ENCODE measurements at places on chromosomes 1 and 21. TPM values are rescaled to one million over a fixed set of nuclear protein-coding genes. Genes with fewer than 3 reads are reported as not detected.

The CFHR1 gene
- polyA plus RNA-seq: not detected

The CSF1 gene
- polyA plus RNA-seq: 5.4 TPM

The SLAMF8 gene
- polyA plus RNA-seq: not detected

The IL22RA1 gene
- 0.44 TPM for polyA plus RNA-seq

The ZBTB18 gene
- 8.5 TPM for polyA plus RNA-seq

The OR13G1 gene
- not detected for polyA plus RNA-seq

The OR10X1 gene
- not detected for polyA plus RNA-seq

The PLPP3 gene
- 42.0 TPM for polyA plus RNA-seq

The PCNX2 gene
- 57.6 TPM for polyA plus RNA-seq

The HUNK gene
- polyA plus RNA-seq: 1.9 TPM

The ATP1A4 gene
- polyA plus RNA-seq: 0.48 TPM

The BARHL2 gene
- not detected for polyA plus RNA-seq

The FAM151A gene
- not detected for polyA plus RNA-seq

The ANGPTL1 gene
- polyA plus RNA-seq: not detected

The NHLH1 gene
- 0.91 TPM for polyA plus RNA-seq

DNA sequence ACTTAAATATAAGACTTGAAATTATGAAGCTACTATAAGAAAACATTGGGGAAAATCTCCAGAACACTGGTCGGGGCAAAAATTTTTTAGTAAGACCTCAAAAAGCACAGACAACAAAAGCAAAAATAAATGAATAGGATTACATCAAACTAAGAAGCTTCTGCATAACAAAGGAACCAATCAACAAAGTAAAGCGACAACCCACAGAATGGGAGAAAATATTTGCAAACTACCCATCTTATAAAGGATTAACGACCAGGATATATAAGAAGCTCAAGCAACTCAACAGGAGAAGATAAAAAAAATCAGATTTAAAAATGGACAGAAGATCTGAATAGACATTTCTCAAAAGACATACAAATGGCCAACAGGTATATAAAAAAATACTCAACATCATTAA lies 19.1 kb downstream of the UCHL5 start:
- DNase-seq: no peak
- no peak overlapping the region for H3K4me3 ChIP-seq
- no peaks in the 10 kb centered on the region for H3K4me1 ChIP-seq

- H3K36me3 ChIP-seq: no peaks in the 10 kb centered on the region
- no peaks in the 10 kb centered on the region for H3K4me1 ChIP-seq
- no peaks in the 10 kb centered on the region for H3K27me3 ChIP-seq
- no peak overlapping the region for H3K4me3 ChIP-seq
- DNase-seq: no peak
Measured at GRCh38 chr1:103496014-103496635, 29.4 kb upstream of the RNPC3 start.

- DNase-seq: no peak
- no peaks in the 10 kb centered on the region for H3K27me3 ChIP-seq
- H3K4me1 ChIP-seq: peaks cover 4% of the 10 kb centered on the region
- no peaks in the 10 kb centered on the region for H3K36me3 ChIP-seq
Measured at GRCh38 chr21:39720126-39720778, 24.7 kb upstream of the IGSF5 start.

GRCh38 chr21:46636181-46636512 lies 673 bp downstream of the PRMT2 start:
- no peak overlapping the region for H3K27ac ChIP-seq
- peaks cover 3% of the 10 kb centered on the region for H3K36me3 ChIP-seq
- peaks cover 4% of the 10 kb centered on the region for H3K4me1 ChIP-seq

- DNase-seq: no peak
- H3K27me3 ChIP-seq: no peaks in the 10 kb centered on the region
- peaks cover 8% of the 10 kb centered on the region for H3K4me1 ChIP-seq
- peak overlapping the region; percentile 77 for H3K4me3 ChIP-seq
Measured at GRCh38 chr1:23168079-23168444, 594 bp downstream of the LUZP1 start.

DNA sequence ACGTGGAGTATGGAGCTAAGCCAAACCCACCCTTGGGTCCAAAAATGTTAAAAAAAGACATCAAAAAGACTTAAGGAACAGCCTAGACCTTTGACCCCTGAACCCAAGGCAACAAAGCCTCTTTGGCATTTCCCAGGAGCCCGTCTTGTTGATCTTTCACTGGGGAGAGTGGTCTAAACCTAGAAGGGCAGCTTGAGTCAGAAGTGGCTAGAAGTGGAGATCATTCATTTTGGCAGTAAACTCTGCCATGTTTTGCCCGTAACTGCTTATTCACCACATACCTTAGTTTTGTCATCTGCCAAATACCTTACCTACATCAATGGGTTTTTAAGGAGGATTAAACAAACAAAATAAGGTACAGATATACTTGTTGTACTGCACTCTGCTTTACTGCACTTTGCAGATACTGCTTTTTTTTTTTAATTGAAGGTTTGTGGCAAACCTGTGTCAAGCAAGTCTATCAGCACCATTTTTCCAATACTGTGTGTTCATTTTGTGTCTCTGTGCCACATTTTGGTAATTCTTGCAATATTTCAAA lies 1.7 kb upstream of the CTSE start:
- no peaks in the 10 kb centered on the region for H3K36me3 ChIP-seq
- H3K27me3 ChIP-seq: no peaks in the 10 kb centered on the region
- DNase-seq: no peak
- H3K4me3 ChIP-seq: no peak overlapping the region

- H3K36me3 ChIP-seq: no peaks in the 10 kb centered on the region
- H3K27me3 ChIP-seq: no peaks in the 10 kb centered on the region
Measured at GRCh38 chr1:76033800-76034475, 40.6 kb upstream of the ST6GALNAC3 start.

- H3K4me1 ChIP-seq: no peaks in the 10 kb centered on the region
- no peaks in the 10 kb centered on the region for H3K36me3 ChIP-seq
- H3K27me3 ChIP-seq: no peaks in the 10 kb centered on the region
Measured at GRCh38 chr1:93021539-93022134, 57.4 kb upstream of the MTF2 start.

DNA sequence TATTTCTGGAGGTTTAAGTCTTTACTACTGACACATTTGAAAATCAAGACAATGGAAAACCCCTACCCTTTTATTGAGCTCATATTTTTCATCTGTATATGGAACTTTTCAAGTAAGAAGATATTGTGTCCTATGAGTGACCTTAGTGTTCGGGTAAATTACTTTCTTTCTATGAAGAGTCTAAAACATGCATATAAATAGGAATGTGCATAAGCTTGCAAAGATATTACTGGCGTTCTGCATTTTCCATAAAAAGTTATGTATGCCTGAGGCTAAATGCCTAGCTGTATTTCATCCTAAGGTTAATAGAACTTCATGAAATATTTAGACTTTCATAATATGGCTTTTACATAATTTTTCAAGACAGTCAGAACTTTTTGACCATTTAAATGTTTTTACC lies 495.8 kb upstream of the ADAMTS5 start:
- H3K4me1 ChIP-seq: no peaks in the 10 kb centered on the region
- no peak overlapping the region for H3K4me3 ChIP-seq
- DNase-seq: no peak
- no peak overlapping the region for H3K27ac ChIP-seq
- H3K36me3 ChIP-seq: no peaks in the 10 kb centered on the region

DNA sequence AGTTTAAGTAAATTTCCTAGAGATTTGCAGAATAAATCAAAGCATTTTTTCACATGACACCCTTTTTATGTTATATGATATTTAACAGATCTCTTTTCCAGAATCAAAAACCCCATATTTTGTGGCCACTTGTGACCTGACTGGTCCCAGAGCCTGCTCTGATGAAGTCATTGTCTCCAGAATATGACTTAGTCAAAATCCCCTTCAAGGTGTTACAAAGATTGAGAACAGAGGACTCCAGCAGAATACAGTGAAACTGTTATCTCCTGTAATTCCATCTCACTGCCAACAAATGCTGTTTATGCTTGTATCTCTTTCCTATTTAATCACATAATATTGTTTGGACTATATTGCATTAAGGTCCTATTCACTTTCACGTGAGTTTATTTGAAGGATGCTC lies 25.6 kb downstream of the RGS1 start:
- no peaks in the 10 kb centered on the region for H3K36me3 ChIP-seq
- H3K4me1 ChIP-seq: no peaks in the 10 kb centered on the region
- no peak overlapping the region for H3K4me3 ChIP-seq
- H3K27ac ChIP-seq: no peak overlapping the region
- no peak for DNase-seq

- H3K36me3 ChIP-seq: no peaks in the 10 kb centered on the region
- DNase-seq: no peak
- no peak overlapping the region for H3K27ac ChIP-seq
- 0 out of 2 replicates have a peak, but pooled peaks cover 4% of the 10 kb centered on the region for H3K4me1 ChIP-seq
- H3K27me3 ChIP-seq: no peaks in the 10 kb centered on the region
- no peak overlapping the region for H3K4me3 ChIP-seq
Measured at GRCh38 chr1:234907940-234908405, 220.7 kb downstream of the TOMM20 start.

DNA sequence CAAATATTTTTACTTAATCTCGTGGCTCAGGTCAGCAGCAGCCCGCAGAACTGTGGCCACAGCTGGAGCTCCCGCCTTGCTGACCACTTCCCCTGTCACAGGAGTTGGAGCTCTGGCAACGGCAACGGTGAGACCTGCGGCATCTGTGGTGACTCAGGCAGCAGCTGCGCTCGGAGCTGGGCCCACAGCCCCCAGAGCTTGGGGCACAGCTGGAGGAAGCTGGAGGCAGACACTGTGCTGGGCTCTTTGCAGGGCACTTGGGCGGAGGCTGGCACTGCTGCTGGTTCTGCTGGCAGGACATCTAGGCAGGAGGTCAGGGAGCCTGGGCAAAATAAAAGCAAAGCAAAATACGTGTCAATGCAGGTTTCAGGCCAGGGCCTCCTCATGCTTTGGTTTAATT lies at the start of gene LCE3A:
Gene LCE3A (minus strand): TSS at position 301 of the 400 bp plus-strand sequence. CDS start 0 bp downstream, at position 301.
- no peak within 1 kb of the TSS for H3K27ac ChIP-seq
- no peak within 1 kb of the TSS for H3K4me3 ChIP-seq
- H3K27me3 ChIP-seq: no peaks in the 10 kb centered on the region

GRCh38 chr1:68558321-68559026 lies 61.6 kb upstream of the DEPDC1 start:
- no peak overlapping the region for H3K4me3 ChIP-seq
- no peaks in the 10 kb centered on the region for H3K36me3 ChIP-seq
- H3K27me3 ChIP-seq: no peaks in the 10 kb centered on the region
- DNase-seq: no peak
- H3K27ac ChIP-seq: no peak overlapping the region
- H3K4me1 ChIP-seq: no peaks in the 10 kb centered on the region

- peaks cover 17% of the 10 kb centered on the region for H3K36me3 ChIP-seq
- no peak overlapping the region for H3K27ac ChIP-seq
- no peak for DNase-seq
- no peaks in the 10 kb centered on the region for H3K27me3 ChIP-seq
Measured at GRCh38 chr1:145995148-145995881, 1.1 kb downstream of the TXNIP start.

DNA sequence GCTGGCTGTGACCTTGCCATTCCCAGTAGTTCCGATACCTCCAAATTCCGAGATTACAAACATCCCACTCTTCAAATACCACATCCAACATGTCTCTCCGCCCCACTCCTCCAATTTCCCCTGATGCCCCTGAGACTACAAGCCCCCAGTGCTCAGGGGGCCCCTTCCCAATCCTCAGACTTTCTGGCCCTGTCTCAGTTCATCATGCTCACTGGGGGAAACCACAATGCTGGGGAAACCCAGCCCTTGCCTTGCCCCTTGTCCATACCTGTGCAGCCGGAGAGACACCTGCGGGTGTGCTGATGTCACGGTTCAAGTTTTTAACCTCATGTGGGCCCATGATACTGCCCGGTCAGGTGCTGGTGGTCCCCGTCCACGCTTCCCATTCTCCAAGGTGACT lies 226.6 kb downstream of the CAMTA1 start:
- H3K36me3 ChIP-seq: no peaks in the 10 kb centered on the region
- no peak overlapping the region for H3K27ac ChIP-seq
- no peak overlapping the region for H3K4me3 ChIP-seq
- no peak for DNase-seq

- no peak overlapping the region for H3K4me3 ChIP-seq
- no peak overlapping the region for H3K27ac ChIP-seq
- H3K27me3 ChIP-seq: no peaks in the 10 kb centered on the region
- no peak for DNase-seq
Measured at GRCh38 chr1:245762396-245762910, 607.7 kb downstream of the KIF26B start.

GRCh38 chr21:15122241-15122640 lies 57.4 kb upstream of the NRIP1 start:
- no peaks in the 10 kb centered on the region for H3K4me1 ChIP-seq
- no peaks in the 10 kb centered on the region for H3K36me3 ChIP-seq
- no peaks in the 10 kb centered on the region for H3K27me3 ChIP-seq
- no peak overlapping the region for H3K4me3 ChIP-seq
- no peak overlapping the region for H3K27ac ChIP-seq

DNA sequence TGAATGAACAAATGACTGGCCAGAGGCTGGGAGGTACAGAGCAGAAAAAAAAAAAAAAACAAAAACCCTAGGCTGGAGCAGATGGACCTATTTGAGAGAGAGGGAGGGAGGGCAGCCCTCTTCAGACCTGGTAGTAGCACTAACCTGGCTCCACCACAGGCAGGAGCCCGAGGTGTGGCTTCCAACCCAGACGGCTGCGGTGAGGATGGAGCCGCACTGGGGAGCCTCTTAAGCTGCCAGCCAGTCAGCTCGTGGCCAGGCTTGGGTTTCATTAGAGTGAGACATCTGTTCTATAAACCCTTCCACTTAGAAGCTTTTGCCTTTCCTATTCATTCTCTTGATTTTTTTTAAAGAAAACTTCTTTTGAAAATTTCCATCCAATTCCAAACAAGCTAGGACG lies 16.8 kb downstream of the LGR6 start:
- no peak overlapping the region for H3K27ac ChIP-seq
- no peak overlapping the region for H3K4me3 ChIP-seq
- peaks cover 8% of the 10 kb centered on the region for H3K27me3 ChIP-seq
- no peak for DNase-seq
- no peaks in the 10 kb centered on the region for H3K36me3 ChIP-seq

GRCh38 chr1:212820969-212821368 lies 26.5 kb downstream of the SPATA45 start:
- no peaks in the 10 kb centered on the region for H3K4me1 ChIP-seq
- DNase-seq: no peak
- H3K4me3 ChIP-seq: no peak overlapping the region
- no peaks in the 10 kb centered on the region for H3K27me3 ChIP-seq
- H3K36me3 ChIP-seq: no peaks in the 10 kb centered on the region

- DNase-seq: no peak
- no peaks in the 10 kb centered on the region for H3K4me1 ChIP-seq
- no peak overlapping the region for H3K4me3 ChIP-seq
- no peaks in the 10 kb centered on the region for H3K27me3 ChIP-seq
- no peak overlapping the region for H3K27ac ChIP-seq
Measured at GRCh38 chr1:118204648-118205047, 19.6 kb upstream of the SPAG17 start.

GRCh38 chr1:3914331-3914851 lies 14.3 kb upstream of the C1orf174 start:
- H3K36me3 ChIP-seq: no peaks in the 10 kb centered on the region
- H3K4me1 ChIP-seq: peaks cover 3% of the 10 kb centered on the region
- no peak overlapping the region for H3K27ac ChIP-seq
- H3K4me3 ChIP-seq: no peak overlapping the region
- DNase-seq: no peak

All from H1 (cell line).